NCI-H187 treated with DMSO at 0.1 percent for 48 hours (cell line): ENCODE measurements at places on chromosomes 2 and 18.
A peak's percentile ranks its signal among the peaks of the same experiment; 100 is the strongest.

- no peak for DNase-seq
Observed at GRCh38 chr2:74099835-74100234, 47.9 kb downstream of the BOLA3 start.

DNA sequence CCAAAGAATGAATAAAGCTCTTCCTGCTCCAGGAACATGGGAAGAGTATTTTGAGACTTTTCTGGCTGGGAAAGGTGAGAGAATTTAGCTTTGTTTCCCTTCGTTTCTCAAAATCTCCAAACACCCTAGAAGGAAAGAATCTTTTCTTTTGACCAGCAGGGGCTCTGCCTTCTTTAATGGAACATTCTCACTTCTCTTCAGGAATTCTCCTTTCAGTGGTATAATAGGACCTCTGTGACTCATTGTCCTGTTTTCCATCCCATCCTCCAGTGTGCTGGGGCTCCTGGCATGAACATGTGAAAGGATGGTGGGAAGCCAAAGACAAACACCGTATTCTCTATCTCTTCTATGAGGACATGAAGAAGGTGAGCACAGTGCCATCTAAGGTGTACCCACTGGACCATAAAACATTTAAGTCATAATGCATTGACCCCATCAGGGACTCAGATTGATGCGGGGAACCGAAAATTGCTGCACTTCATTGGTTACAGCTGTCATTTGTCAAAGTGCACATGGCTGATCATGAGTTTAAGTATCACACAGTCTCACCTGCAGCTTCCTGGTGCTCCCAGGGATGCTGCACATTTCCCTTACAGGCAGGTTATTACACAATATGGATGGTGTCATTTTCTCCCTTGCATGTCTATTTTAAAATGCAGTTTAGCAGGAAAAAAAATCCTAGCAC is 5.5 kb downstream of the SULT1C4 start:
- DNase-seq: no peak

DNA sequence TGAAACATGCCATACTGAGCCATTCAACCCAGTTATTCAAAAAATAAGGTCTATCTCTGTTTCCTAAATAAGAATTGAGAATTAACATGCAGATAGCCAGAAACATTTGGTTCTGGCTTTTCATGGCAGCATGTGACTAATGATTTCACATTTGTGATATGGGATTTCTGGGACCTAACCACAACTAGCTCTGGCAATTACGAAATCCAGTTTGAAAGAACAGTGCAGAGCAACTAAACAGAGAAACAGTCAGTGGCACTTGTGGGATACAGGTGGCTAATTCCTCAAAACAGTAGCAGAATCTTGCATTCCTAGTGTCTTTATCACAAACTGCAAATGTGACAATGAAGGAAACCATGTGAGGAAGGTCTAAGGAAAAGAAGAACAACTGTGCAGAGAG is 637.8 kb upstream of the CHAC2 start:
- no peak for DNase-seq

DNA sequence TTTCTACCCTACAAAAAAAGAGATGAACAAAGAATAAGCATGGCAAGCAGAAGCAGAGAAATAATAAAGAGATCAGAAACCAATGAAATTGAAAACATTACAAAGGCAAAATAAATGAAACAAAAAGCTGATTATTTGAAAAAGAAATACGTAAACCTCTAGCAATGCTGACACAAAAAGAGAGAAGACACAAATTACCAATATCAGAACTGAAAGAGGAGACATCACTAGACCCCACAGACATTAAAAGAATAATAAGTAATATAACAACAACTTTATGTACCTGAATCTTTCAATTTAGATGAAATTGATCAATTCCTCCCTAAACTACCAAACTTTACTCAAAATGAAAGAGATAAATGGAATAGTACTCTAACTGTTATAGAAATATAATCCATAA is 75.9 kb downstream of the TMEM163 start:
- no peak for DNase-seq

DNA sequence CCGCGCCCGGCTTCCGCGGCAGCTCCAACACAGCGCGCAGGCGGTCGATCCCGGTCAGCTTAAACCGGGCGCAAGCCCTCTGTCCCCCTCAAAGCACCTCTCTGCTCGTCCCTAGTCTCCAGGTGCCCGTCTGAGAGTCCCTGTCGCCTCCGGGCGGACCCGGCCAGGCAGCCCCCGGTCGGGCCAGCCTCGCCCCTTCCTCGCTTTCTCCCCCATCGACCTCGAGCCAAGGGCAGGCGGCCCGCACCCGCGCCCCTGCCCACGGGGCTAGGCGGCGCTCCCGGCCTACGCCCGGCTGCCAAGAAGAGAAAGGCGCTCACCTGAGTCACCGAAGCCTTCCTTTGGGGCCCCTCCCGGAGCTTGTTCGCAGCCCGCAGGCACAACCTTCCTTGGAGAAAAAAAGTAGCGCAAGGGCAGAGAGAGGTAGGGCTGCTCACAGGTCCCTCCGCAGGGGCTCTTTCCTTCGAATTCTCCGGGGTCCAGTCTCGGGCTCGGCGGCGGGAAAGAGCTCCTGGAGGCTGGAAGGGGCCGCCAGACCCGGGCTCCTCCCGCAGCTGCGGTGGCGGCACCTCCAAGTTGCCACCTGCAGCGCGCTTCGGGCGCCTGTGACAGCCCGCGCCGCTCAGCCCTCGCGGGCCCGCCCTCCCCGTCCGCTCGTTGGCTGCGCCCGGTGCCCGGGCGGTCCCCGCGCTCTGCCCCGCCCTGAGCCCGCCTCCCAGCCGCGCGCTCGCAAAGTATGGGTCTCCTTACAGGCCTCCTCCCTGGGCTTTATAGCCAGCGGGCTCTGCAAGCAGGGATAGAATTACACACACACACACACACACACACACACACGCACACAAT is 86.5 kb upstream of the EPB41L3 start:
- peak; percentile 72 for DNase-seq

GRCh38 chr18:21702602-21703001 is 2.0 kb downstream of the ABHD3 start:
- no peak for DNase-seq

DNA sequence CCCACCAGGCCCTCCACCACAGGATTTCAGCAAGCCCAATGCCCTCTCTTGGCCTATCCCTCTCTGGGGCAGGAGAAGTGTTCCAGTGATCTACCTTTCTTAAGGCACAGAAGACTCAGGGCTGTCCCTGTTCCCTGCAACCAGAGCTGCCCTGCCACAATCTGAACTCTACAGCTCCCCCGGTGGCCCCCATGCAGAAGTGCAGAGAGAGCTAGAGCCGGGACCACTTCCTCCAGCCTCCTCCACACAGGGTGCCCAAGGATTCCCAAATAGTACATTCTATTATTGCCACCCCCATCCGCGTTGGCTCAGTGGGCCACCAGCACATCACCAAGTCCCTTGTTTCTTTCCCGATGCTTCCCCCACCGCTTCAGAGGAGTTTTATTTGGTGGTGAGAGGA is 114.8 kb upstream of the PTPRM start:
- no peak for DNase-seq

DNA sequence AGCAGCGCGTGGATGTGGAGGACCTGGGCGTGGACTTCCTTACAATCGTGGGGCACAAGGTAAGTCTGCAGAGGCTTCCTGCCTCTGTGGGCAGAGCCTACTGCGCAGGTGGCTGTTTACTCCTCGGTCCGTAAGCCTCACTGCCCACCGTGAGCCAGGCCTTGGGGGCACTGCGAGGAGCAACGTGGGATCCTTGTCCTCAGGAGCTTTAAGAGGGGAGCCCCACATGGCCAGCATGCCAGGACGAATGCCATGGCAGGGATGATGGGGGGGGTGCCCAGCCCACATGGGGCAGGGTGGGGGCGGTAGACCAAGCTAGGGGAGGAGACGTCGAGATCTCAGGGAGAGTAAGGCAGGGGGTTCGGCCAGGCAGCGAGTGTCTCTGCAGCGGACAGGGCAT is 18.0 kb upstream of the ESPNL start:
- DNase-seq: no peak

GRCh38 chr2:85585781-85586105 is 1.5 kb downstream of the VAMP5 start:
- DNase-seq: no peak

DNA sequence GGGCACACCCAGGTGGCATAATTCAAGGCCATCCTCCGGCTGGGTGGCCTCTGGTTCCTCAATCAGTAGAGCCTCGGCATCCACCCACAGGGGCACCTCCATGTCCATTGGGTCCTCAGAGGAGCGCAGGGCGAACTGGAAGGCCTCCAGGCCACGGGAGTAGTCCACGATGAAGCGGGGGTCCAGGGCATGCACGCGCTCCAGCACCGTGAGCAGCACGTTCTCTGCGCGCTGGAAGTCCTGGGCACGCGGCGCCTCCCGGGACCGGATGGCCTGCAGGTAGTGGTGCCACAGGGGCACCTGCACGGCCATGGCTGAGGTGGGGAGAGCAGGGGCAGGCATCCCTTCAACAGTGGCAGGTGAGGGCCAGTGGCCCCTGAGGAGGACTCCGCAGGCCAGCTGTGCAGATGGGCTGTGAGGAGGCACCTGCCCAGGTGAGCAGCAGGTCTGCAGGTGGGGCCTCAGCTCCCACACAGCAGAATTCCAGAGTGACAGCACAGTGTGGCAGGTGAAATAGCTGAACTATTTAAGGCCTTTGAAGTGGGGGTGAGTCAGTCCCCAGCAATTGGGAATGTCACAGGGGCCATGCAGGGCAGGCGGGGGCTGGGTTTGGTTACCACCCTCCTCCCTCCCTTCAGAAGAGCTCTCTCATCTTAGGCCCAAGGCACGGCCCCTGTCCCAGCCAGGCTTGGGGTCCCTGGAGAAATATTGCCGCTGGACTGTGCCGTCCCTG is at the start of gene MAB21L4:
TSS of gene MAB21L4 (minus strand) at position 501 of the 733 bp plus-strand sequence. CDS start at position 342, 159 bp downstream.
- no peak for DNase-seq

DNA sequence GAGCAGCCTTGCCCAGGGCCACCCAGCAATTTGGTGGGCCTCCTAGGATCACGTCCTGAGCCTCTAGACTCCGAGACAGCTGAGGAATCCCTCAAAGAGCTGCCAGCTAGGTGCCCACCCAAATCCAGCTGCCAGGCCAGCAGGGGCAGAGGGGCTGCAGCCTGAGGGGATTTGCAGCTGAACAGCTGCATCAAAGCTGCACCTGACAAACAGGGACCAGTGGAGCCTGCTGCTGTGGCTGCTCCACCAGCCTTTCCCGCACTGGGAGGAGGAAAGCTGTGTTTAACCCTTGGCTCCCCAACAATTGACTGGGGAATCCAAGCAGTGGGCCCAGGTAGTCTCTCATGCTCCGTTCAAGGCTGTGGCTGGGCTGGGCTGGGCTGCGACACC is 8.2 kb downstream of the ADRA2B start:
- no peak for DNase-seq

DNA sequence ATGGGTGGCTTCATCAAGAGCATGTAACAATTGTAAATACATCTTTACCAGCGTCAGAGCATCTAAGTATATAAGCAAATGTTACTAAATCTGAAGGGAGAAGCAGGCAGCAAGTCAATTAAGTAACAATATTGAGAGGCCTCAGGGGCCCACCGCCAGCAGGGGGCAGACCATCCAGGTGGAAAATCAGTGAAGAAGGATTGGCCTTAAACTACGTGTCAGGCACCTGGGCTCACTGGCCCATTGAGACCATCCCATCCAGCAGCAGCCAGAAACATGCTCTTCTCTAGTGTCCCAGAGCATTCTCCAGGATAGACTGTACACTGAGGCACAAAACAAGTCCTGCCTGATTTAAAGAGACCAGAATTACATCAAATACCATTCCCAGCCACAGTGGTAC is 96.2 kb upstream of the SNTG2 start:
- peak; percentile 52 for DNase-seq

DNA sequence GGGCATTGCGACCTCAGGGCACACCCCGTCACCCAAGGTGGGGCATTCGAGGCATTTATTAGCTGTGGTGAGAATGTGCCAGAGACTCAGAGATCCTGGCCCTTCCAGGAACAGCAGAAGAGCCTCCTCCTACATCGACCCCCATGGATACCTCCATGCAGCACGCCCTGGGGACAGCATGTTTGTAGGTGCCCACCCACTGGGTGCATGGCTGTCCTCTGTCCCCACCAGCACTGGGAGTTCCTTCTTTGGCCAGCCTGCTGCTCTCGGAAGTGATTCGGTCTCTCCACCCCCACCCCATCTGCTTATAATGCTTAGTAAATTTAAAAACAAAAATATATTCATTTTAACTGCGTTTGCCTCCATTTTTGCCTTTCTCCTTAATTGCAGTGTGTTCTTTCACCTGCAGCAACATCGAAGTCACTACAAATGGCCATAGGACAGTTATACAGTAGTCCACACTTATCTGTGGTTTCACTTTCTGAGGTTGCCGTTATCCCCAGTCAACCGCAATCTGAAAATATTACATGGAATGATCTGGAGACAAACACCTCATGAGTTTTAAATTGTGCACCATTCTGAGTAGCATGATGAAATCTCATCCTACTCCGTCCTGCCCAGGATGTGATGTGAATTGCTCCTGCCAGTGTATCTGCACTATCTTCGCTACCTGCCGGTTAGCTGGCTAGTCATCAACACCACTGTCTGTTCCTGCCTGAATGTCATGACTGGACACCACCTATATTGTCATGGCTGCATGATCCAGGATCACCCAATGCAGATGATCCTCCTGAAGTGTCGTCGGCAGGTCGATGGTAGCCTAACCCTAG is 29.6 kb upstream of the ZCCHC2 start:
- no peak for DNase-seq

GRCh38 chr18:23936381-23936958 is 78.1 kb upstream of the TTC39C start:
- no peak for DNase-seq

GRCh38 chr2:223457301-223457700 is 144.9 kb downstream of the SCG2 start:
- DNase-seq: no peak

DNA sequence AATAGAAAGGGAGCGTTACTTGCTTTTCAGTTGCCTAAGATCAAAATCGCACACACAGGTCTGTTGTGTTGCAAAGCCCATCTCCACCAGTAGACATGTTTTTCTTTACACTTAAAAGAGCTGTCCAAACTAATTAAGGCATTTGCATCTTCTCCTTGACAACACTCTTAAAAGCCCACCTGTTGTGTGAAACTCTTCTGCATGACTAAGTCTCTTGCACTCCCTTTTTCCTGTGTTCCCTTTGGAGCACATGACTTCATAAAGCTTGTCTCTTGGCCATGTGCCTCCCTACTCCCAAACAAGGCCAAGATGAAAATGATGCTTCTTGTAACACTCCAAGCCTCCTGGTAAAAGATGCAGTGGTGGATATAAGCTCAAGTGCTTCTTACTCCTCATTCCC is 26.1 kb downstream of the PID1 start:
- DNase-seq: no peak

GRCh38 chr18:22463076-22463475 is 45.4 kb upstream of the CTAGE1 start:
- no peak for DNase-seq

- DNase-seq: no peak
Observed at GRCh38 chr2:15726321-15727057, 134.8 kb downstream of the DDX1 start.

DNA sequence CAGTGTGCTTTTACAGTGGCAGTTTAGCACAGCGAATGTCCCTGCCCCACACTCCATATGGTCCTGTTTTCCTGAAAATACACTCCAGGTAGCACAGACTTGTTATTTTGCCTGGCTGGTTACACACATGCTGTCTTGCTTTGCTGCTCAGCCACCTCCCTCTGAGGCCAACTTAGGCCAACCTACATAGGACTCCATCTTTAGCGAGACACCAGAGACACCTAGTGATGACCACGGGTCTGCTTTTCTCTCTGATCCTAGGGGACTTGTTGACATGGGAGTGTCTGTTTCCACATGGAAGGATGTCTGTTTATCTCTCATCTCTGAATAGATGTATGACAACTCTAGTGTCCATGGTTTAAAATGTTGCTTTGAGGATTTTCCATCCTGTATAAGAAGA is 43.3 kb downstream of the PLEKHB2 start:
- no peak for DNase-seq
